Nephron progenitor cell (in vitro differentiated cells): ENCODE measurements at places on chromosomes 7 and 10.

DNA sequence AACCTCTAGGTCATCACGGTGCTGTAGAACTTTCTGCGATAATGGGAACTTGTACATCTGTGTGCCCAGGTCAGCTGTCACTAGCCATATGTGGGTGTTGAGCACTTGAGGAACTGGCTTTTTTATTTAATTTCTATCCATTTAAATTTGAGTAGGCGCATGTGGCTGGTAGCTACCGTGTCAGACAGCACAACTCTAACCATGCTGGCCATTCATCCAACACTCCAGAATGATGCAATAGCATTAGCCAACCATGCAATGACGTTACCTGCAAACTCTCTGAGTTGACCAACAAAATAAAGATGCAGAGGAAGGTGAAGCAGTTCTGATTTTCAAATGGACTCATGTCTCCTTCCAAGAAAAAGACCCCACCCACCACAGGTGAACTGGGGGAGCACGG is 24.4 kb upstream of the CHST15 start:
- peaks cover 10% of the 10 kb centered on the region for H3K27me3 ChIP-seq
- no peak overlapping the region for H3K4me3 ChIP-seq
- no peaks in the 10 kb centered on the region for H3K36me3 ChIP-seq
- no peak overlapping the region for H3K27ac ChIP-seq
- no peak for DNase-seq
- H3K4me1 ChIP-seq = peaks cover 15% of the 10 kb centered on the region

- H3K36me3 ChIP-seq = peaks cover 4% of the 10 kb centered on the region
- peaks cover 27% of the 10 kb centered on the region for H3K4me1 ChIP-seq
- H3K27ac ChIP-seq = peak overlapping the region; percentile 40
- H3K4me3 ChIP-seq = peak overlapping the region; percentile 4
Observed at GRCh38 chr7:144384555-144385245, 18.8 kb downstream of the NOBOX start.

DNA sequence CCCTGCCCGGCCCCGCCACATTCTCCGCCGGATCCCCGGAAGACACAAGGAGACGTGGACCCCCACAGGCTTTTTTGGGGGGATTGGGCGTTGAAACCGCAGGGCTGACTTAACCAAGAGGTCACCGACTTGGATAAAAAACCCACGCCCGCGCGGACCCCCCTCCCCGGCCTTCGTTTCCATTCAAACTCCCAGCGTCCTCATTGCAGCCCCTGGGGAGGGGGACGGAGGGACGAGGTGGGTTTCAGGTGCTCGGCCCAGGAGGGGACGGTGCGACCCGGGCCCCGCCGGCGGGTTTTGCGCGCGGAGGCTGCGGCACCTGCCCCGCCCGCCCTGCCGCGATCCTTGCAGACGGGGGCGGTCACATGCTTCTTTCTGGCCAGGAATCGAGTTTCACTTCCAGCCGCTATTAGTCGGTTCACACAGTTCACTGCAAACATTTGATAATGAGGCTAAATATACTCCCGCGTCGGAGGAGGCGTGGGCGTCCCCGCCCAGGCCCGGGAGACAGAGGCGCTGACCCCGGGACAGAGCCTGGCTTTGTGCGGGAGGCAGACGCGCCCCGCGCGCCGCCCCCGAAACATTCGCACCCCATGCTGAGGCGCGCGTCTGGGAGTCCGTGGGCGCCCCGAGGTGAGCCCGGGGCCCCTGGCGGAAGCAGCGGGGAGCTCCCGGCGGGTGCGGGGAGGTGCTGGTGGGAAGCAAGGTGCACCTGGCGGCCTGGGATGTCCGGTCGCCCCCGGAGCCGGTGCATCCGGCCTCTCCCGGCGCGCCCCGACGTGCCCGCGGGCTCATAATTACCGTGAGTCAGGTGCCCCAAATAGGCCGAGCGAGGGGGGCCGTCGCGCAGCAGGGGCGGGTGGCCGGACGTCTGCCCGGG is 2.7 kb upstream of the PDGFA start:
- H3K36me3 ChIP-seq = no peaks in the 10 kb centered on the region

DNA sequence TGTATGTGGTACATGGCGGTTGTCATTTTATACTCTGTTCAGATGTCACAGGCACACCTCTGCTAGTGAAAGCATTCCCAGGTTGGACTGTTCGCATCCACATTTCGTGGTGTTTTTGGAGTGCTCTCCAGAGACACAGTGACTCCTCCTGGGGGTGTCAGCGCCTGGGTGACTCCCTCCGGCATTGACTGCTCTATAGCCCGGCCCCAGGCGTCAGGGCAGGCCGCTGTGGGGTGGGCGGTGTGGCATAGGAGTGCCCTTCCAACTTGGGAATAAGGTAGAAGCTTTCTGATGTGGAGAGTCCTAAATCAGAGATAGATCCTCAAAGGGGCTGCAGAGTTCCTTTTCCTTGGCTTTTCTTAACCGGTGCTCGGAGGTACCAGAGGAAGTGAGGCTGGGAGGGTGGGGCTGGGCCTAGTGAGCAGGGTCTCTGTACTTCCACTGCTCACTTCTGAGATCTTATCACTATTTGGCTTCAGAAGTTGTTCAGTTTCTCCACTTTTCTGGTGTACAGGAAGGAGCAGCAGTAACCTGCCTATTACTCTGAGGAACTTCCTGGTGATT is 32.3 kb downstream of the CCNY start:
- H3K36me3 ChIP-seq = peaks cover 11% of the 10 kb centered on the region
- no peaks in the 10 kb centered on the region for H3K27me3 ChIP-seq
- no peak overlapping the region for H3K4me3 ChIP-seq

- no peaks in the 10 kb centered on the region for H3K36me3 ChIP-seq
- peaks cover 63% of the 10 kb centered on the region for H3K4me1 ChIP-seq
- H3K27ac ChIP-seq = no peak overlapping the region
- no peak overlapping the region for H3K4me3 ChIP-seq
- H3K27me3 ChIP-seq = peaks cover 8% of the 10 kb centered on the region
Observed at GRCh38 chr10:79052291-79053080, 16.3 kb upstream of the ZMIZ1 start.

- peaks cover 4% of the 10 kb centered on the region for H3K27me3 ChIP-seq
- H3K36me3 ChIP-seq = no peaks in the 10 kb centered on the region
- H3K4me3 ChIP-seq = no peak overlapping the region
- DNase-seq = no peak
- no peak overlapping the region for H3K27ac ChIP-seq
Observed at GRCh38 chr10:88181902-88182600, 318.6 kb downstream of the PTEN start.

GRCh38 chr10:119302591-119303253 is 95.4 kb downstream of the GRK5 start:
- no peak overlapping the region for H3K27ac ChIP-seq
- H3K4me3 ChIP-seq = no peak overlapping the region
- peaks cover 3% of the 10 kb centered on the region for H3K27me3 ChIP-seq

- H3K27me3 ChIP-seq = no peaks in the 10 kb centered on the region
- DNase-seq = no peak
- H3K4me3 ChIP-seq = no peak overlapping the region
- H3K4me1 ChIP-seq = peaks cover 21% of the 10 kb centered on the region
- H3K27ac ChIP-seq = no peak overlapping the region
Observed at GRCh38 chr10:28403090-28403489, 100.2 kb upstream of the MPP7 start.
